ENCODE measurements at places on chromosomes 5 and 9.

- no peak for DNase-seq
These were observed 586.9 kb downstream of the RAB3C start for GRCh38 chr5:59169768-59170150.

- no peak for DNase-seq
These were observed 120.2 kb downstream of the PDE4D start for GRCh38 chr5:59773294-59773693.

GRCh38 chr9:87088621-87089365 lies 141.5 kb upstream of the GAS1 start:
- no peak for DNase-seq

DNA sequence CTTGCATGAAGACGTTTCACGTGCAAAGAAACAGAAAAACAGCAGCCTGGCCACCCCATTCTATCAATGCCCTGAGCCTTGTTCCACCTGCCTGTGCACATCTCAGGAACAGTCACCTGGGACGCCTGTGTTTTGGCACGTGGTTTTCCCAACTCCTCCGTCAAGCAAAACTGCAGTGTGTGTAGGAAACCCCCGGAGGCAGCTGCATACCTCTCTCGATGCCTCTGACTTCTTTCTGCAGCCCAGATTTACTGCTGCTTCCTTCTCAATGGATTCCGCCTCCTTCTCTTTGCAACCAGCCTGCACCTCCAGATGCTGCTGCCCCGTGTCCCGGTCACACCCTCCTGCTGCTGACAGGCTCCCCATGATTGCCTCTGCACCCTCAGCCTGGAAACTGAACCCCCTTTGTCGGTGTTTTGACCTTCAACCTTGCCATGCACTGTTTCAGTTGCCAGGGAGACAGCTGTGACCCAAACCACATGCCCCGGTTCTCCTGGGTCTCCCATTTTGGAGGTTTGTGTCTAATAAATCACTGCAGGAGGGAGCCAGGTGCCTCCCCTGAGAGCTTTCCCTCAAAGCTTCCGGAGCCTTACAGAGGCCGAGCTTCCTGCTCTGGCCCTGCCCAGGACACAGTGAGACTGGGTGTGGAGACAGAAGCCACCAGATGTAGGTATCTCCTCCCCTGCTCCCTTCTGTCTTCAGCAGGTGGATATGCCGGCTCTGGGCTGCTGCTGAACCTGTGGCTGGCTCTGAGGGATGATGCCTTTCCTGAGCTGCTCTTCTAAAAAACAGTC lies 395.5 kb upstream of the IRX1 start:
- DNase-seq, result no peak

GRCh38 chr9:111957856-111958631 lies 61.4 kb downstream of the UGCG start:
- DNase-seq, result no peak

GRCh38 chr5:80372780-80373179 lies 35.1 kb upstream of the ZFYVE16 start:
- no peak for DNase-seq

- DNase-seq, result no peak
These were observed 178.9 kb downstream of the SREK1 start for GRCh38 chr5:66322786-66323528.

DNA sequence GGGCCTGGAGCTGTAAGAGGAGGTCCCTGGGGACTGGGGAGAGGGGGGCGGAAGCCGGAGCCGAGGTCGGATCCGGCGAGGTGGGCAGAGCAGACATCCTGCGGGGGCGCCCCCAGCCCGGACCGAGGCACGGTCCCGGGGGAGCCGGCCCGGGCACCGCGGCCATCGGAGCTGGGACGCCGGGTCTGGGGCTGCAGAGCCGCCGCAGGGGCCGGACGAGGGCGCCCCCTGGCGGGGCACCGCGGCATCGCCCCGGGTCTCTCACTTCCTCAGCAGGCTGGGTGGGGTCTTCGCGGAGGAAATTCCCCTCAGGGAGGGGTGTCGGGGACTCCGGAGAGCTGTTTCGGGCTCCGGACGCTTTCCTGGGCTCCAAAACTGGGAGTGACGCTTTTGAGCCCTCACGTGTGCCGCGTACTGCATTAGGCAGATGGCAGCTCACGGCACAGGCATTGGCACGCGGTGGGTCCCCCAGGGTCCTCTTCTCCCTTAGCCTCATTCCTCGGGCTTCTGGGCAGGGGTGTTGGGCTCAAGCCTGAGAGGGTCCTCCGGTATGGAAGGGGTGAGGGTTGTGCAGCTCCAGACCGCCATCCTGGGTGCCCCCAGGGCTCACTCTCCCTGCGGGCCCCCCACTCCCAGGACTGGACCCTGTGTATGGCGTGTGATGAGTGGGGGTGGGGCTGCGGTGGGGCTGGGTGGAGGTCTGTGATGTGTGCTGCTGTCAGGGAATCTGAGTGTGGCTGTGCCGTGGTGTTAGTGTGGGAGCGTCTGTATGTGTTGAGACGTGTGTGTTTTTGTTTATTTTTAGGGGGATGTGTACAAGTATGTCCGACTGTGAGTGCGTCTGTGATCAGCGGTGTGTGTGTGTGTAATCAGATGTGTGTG lies 29.6 kb downstream of the LHX2 start:
- DNase-seq, result peak; percentile 57

GRCh38 chr5:68839019-68839552 lies 254.7 kb upstream of the SLC30A5 start:
- DNase-seq, result no peak

DNA sequence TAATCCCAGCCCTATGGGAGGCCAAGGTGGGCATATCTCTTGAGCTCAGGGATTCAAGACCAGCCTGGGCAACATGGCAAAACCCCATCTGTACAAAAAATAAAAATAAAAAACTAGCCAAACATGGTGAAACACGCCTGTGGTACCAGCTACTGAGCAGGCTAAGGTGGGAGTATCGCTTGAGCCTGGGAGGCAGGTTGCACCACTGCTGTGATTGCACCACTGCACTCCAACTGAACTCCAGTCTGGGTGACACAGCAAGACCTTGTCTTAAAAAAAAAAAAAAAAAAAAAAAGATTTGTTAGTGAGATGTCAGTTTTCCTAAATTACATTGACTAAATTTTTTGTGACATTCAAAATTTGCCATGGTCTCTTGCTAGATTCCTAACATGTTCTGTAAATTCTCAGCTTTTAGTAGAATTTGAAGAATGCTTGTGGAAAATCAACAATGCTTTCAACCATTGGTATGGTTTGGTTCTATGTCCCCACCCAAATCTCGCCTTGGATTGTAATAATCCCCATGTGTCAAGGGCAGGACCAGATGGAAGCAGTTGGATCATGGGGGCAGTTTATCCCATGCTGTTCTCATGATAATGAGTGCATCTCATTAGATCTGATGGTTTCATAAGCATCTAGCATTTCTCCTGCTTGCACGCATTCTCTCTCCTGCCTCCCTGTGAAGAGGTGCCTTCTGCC lies 236.1 kb downstream of the ARRDC3 start:
- no peak for DNase-seq

- DNase-seq, result peak; percentile 45
These were observed 15.2 kb downstream of the UBAC1 start for GRCh38 chr9:135945969-135946368.

DNA sequence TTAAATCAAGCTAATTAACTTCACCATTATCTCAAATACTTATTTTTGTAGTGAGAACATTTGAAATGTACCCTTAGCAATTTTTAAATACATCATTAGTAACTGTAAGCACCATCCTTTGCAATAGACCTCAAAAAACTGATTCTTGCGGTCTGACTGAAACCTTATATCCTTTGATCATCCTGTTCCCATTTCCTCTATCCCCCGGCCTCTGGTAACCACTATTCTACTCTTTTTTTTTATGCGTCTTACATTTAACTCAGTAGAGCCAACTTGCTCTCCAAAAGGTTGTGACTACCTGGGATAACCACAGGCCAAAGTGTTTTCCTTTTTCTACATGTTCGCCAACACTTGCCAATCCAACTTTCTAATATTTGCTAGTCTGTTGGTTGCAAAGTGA lies 106.1 kb downstream of the IRX1 start:
- DNase-seq, result no peak

DNA sequence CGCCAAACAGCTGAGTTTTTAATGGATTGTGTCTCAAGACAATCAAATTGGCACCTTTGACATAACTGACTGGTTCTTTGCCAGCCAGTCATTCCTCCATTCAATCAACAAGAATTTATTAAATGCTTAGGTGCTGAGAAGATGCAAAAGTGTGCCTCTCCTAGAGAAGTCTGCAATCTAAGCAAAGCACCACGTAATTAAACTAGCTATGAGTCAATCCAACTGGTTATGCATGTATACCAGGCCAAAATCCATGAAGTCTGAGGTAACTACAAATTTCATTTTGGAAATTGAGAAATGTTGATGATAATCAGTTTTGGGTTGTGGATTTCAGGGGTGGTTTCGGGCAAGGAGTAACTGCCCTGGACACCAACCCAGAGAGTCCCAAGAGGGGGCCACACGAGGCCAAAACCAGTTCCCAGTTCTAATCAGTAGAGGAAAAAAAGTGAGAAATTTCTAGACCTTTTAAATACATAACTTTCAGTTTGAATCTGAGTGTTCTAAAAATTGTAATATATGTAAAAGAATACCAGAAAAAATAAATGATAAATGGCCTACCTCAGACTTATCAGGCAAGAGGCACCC lies 92.6 kb downstream of the EFNA5 start:
- no peak for DNase-seq

- no peak for DNase-seq
These were observed 847.9 kb downstream of the EFNA5 start for GRCh38 chr5:106822851-106823250.

GRCh38 chr5:72503888-72504491 lies 3.2 kb downstream of the ZNF366 start:
- no peak for DNase-seq

DNA sequence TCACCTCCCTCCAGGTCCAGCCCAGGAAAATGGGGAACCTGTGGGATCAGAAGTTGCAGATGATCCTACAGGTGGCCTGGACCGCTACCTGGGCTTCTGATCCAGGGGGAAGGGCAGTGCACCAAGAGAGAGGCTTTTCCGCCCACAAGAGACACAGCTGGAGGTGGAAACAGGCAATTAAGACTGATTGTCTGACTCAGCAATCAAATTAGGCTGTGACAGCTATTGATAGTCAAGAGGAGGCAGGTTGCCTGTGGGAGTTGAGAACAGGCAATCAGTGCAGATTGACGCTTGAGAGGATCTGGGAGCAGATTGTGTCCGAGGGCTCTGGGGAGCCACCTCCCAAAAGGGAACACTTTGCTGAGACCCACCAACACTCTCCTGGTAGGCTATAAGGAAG lies 71.1 kb upstream of the SLC44A1 start:
- no peak for DNase-seq

GRCh38 chr5:95084757-95085156 lies 200.1 kb downstream of the MCTP1 start:
- no peak for DNase-seq

- DNase-seq, result no peak
These were observed 10.1 kb downstream of the MYMK start for GRCh38 chr9:133514460-133515239.

DNA sequence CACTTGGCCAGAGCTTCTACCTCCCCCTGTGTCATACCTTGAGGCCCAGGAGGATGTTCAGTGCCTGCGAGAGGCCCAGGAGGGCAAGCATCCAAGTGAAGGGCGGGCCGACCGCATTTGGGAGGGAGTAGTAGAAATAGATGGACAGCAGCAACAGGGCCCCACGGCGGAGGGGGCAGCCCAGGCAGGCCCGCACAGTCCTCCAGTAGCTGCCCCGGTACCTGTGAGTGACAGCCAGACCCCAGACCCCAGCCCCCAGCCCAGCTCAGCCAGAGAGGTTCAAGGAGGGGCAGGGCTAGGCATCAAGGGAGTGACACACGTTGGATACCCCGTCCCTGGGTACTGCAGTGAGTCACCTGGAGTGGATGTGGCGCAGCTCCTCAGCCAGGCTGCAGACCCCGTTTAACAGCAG lies 1.4 kb downstream of the STING1 start:
- DNase-seq, result peak; percentile 74

DNA sequence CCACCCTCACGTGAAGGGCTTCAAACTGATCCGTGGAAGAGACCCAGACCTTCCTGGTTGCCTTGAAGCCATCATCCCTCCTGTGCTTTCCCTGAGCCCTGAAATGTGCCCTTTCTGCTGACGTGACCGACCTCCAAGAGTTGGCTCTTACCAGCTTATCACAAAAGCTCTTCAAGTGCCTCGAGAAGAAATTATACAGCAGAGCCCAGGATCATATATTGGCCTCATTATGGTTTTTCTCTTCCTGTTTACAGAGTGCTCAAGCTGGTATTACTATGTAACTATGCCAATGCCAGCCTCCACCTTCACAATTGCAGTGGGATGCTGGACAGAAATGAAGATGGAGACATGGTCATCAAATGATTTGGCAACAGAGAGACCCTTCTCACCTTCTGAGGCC lies 66.0 kb downstream of the AOPEP start:
- DNase-seq, result no peak

- DNase-seq, result no peak
These were observed 12.5 kb downstream of the EDIL3 start for GRCh38 chr5:84372066-84372695.

GRCh38 chr5:14880688-14881087 lies 9.1 kb upstream of the ANKH start:
- DNase-seq, result no peak

DNA sequence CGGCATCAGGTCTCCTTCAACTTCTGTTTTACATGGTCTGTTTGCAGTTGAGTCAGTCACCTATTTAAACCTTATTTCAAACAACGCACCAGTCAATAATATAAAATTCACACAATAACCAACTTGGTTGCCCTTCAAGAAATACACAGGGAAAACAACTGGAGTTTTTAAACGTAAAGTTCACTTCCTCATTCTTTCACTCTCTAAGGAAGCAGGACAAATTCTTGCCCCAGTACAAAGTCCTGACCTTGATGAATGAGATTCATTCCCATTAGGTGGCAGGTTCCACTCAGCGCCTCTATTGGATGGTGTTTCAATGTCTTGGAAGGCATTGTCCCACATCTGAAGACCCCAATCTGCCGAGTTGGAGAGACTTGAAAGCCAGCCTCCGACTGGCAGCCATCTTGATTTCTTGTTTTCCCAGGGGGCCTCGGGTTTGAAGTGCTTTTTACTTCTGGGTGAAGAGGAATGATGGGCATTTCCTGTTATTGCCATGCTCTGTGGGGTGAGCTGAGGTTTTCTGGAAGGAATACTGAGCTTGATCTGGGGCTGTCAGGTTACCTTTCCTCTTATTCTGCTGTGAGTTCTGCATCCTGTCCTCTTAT lies 105.0 kb downstream of the ACER2 start:
- no peak for DNase-seq

- DNase-seq, result peak; percentile 84
These were observed 4.1 kb downstream of the NFIL3 start for GRCh38 chr9:91419222-91420191.

DNA sequence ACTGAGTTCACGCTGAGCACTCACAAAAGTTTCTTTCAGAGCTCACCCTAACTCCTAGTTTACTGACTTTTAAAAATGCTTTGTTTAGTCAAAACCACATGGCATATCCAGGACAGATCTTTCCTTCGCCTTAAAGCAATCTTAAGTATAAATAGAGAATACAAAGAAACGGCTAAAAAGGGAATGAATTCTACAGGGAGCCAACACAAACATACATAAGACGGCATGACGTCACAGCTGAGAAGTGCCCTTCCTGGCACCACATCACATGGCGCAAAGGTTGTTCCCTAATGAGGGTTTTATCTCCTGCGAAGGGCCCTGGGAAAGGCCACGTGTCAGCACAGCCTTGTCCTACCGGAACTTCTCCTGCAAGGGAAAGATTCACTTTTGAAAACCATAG lies 141.3 kb downstream of the IRX1 start:
- DNase-seq, result no peak
